Suprapubic skin (tissue), 4 donors: ENCODE measurements at places on chromosomes 13 and 19. TPM values are rescaled to one million over a fixed set of nuclear protein-coding genes. Genes with fewer than 3 reads are reported as not detected.

Gene HOOK2
- 102 TPM for total RNA-seq

Gene PSG1
- total RNA-seq: not detected

Gene FCAR
- not detected for total RNA-seq

Gene ZNF260
- total RNA-seq: 17.9 TPM

GRCh38 chr19:44305457-44305856 lies 632 bp upstream of the ZNF235 start:
- peaks cover 16% of the 10 kb centered on the region for H3K36me3 ChIP-seq
- H3K4me1 ChIP-seq: peaks cover 13% of the 10 kb centered on the region
- H3K4me3 ChIP-seq: peak overlapping the region; percentile 82
- DNase-seq: no peak
- no peak overlapping the region for H3K27ac ChIP-seq

DNA sequence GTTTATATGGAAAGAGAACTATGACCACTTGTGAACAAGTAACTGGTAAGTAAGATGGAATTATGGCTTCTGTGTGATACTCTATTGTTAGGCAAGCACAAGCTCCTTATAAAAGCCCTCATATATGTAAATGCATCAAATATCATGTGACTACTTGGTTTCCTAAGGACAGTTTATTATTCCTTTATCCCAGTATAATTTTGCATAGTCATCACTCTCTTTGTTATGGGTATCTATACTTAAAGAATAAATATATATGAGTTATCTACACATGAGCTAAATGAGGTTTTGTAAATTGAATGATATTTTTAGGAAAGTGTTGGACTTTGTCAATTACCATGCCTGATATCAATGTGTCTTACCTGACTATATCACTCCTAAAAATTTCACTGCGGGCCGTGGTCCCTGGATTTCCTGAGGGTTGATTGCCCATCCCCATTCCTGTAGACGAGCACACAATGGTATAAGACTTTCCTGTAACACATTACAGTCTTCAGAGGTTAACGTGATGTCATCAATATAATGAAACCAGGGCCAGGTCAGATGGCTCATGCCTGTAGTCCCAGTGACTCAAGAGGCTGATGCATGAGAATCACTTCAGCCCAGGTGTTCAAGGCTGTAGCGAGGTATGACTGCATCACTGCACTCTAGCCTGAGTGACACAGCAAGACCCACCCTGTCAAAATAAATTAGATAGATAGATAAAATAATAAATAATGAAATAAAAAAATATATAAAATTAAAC lies 20.7 kb downstream of the ZNF844 start:
- no peak overlapping the region for H3K4me3 ChIP-seq
- no peaks in the 10 kb centered on the region for H3K36me3 ChIP-seq
- no peaks in the 10 kb centered on the region for H3K27me3 ChIP-seq

GRCh38 chr13:50456111-50456510 lies 387.4 kb downstream of the DLEU7 start:
- no peak overlapping the region for H3K27ac ChIP-seq
- H3K4me1 ChIP-seq: peaks cover 4% of the 10 kb centered on the region
- DNase-seq: no peak
- H3K4me3 ChIP-seq: no peak overlapping the region
- H3K36me3 ChIP-seq: no peaks in the 10 kb centered on the region

GRCh38 chr13:30892966-30893365 lies 13.1 kb upstream of the MEDAG start:
- H3K4me1 ChIP-seq: peaks cover 7% of the 10 kb centered on the region
- no peak overlapping the region for H3K27ac ChIP-seq
- DNase-seq: peak; percentile 87
- H3K36me3 ChIP-seq: no peaks in the 10 kb centered on the region

GRCh38 chr13:114002771-114003321 lies 29.0 kb upstream of the C13orf46 start:
- peak; percentile 60 for DNase-seq
- H3K36me3 ChIP-seq: peaks cover 7% of the 10 kb centered on the region
- no peak overlapping the region for H3K4me3 ChIP-seq
- H3K4me1 ChIP-seq: peaks cover 14% of the 10 kb centered on the region

GRCh38 chr19:32619051-32619685 lies 38.2 kb downstream of the PDCD5 start:
- H3K4me1 ChIP-seq: no peaks in the 10 kb centered on the region
- peaks cover 92% of the 10 kb centered on the region for H3K36me3 ChIP-seq
- no peak overlapping the region for H3K27ac ChIP-seq
- H3K4me3 ChIP-seq: no peak overlapping the region

DNA sequence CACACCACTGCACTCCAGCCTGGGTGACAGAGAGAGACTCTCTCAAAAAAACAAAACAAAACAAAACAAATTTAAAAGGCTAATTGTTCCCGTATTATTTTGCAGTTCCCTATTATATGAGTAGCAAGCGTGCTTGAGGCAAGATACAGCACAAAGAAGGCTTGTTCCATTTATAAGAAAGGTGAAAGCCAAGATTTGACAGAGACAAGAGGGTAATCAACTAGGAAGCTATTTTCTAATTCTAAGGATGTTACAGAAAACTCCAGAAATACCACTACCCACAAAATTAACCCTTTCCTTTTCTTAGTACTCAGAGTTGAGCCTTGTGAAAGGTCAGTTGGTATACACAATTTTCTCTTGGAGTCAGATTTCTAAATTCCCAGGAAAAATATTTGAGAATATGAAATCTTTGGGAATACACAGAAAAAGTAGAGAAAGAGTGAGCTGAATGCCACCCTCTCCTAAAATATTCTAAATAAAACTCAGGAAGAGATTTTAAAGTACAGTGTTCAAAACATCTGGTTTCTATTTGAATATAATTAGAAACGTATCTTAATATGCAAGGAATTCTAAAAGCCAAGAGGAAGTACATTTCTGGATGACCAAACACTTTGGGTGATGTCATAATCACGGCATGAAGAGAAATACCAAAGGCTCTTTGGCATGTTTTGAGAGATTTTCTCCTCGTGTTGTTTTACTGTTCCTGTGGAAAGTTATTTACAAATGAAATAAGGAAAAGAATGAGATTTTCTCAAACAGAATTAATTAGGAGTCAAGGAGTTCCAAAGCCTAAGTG lies 63.0 kb upstream of the FLT1 start:
- no peak overlapping the region for H3K27ac ChIP-seq
- H3K27me3 ChIP-seq: no peaks in the 10 kb centered on the region
- no peak for DNase-seq
- no peaks in the 10 kb centered on the region for H3K36me3 ChIP-seq
- peaks cover 5% of the 10 kb centered on the region for H3K4me1 ChIP-seq

DNA sequence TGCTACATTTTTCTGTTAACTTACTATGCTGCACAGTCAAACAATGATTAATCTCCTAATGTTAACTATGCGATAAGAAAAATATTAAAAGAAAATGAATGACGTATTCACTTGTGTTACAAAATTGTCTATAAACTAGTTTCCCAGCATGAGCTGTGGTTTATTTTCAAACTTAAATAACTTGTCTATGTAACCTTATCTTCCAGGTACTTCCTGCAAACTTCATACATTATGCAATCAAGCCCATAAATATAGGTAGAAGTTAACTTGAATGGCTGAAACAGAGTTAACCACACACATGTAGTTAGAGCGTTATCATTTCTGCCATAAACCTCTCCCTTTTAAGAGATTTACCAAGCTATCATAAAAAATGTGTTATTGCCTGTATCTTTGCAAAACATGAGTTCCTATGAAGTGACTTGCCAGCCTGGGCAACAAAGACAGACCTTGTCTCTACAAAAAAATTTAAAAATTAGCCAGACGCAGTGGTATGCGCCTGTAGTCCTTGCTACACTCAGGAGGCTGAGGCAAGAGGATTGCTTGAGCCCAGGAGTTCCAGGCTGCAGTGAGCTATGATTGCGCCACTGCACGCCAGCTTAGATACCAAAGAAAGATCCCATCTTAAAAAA lies 17.7 kb upstream of the KLF5 start:
- no peaks in the 10 kb centered on the region for H3K4me1 ChIP-seq
- no peak overlapping the region for H3K27ac ChIP-seq
- H3K4me3 ChIP-seq: no peak overlapping the region
- H3K36me3 ChIP-seq: no peaks in the 10 kb centered on the region
- no peak for DNase-seq

DNA sequence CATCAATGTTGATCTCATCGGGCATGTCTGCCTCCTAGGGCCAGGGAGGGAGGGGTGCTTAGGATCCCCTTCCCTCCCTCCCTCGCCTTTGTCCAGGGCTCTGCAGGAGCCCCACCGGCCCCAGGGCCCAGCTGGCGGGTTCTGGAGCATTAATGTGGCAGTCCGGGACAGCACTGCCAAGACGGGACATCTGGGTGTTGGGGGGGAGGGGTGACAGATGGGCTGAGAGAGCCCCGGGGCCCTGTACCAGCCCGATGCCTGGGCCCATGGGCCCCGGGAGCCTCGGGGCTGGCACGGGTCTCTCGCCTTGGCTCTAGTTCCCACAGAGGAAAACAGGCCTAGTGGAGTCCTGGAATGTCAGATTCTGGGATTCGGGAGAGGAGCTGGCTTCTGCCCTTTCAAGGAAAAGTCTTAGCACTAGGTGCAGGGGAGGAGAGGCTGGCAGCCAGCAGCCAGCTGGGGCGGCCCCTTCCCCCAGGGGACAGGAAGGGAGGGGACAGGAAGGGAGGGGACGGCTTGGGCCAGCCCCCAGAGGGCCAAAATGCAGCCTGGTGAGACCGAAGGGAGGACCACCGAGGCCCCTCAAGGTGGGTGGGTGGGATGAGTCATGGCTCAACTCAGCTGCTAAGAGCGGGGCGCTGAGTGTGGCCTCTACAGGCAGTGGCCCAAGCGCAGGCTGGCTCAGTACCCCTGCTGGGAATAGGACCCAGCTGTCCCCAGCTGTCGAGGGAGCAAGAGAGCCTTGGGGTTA lies 3.1 kb downstream of the PPP1R14A start:
- H3K27me3 ChIP-seq: peaks cover 13% of the 10 kb centered on the region
- DNase-seq: no peak
- H3K36me3 ChIP-seq: no peaks in the 10 kb centered on the region
- peak overlapping the region; percentile 24 for H3K4me3 ChIP-seq
- peak overlapping the region; percentile 79 for H3K27ac ChIP-seq
